Lung (tissue), 17 donors: ENCODE measurements at places on chromosomes 6 and 20. TPM values are rescaled to one million over a fixed set of nuclear protein-coding genes. Genes with fewer than 3 reads are reported as not detected.

Gene SAMD3
- 2.8 TPM for total RNA-seq

Gene LGSN
- 1.5 TPM for total RNA-seq

Gene CLDN20
- total RNA-seq = not detected

GRCh38 chr20:45823949-45824835 lies 2.9 kb downstream of the TNNC2 start:
- H3K4me3 ChIP-seq = no peak overlapping the region
- DNase-seq = peak; percentile 35
- no peak overlapping the region for H3K27ac ChIP-seq
- H3K36me3 ChIP-seq = no peaks in the 10 kb centered on the region

DNA sequence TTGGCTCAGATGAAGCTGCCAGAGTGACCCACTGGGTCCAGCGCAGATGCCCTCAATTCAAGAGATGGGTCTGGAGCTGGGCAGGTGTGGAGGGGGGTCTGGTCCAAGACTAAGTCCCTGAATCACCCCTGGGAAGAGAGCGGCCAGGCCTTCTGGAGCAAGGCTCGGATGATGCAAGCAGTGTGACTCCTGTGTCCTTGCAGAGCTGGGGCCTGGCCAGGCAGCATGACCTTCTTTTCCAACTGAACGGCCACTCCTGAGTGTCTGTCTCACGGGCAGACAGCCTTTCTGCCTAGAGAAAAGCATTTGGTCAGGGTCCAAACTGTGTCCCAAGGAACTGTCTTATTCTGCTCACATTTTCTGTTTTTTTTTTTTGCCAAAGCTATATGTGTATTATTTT lies 42.6 kb upstream of the FNDC1 start:
- no peaks in the 10 kb centered on the region for H3K4me1 ChIP-seq
- H3K4me3 ChIP-seq = no peak overlapping the region
- peak overlapping the region; percentile 86 for H3K27ac ChIP-seq
- no peaks in the 10 kb centered on the region for H3K27me3 ChIP-seq
- no peaks in the 10 kb centered on the region for H3K36me3 ChIP-seq
- DNase-seq = no peak

GRCh38 chr6:21539621-21540100 lies 53.9 kb upstream of the SOX4 start:
- DNase-seq = no peak
- H3K36me3 ChIP-seq = no peaks in the 10 kb centered on the region
- no peaks in the 10 kb centered on the region for H3K27me3 ChIP-seq
